ENCODE measurements at places on chromosomes 6 and 20.

DNA sequence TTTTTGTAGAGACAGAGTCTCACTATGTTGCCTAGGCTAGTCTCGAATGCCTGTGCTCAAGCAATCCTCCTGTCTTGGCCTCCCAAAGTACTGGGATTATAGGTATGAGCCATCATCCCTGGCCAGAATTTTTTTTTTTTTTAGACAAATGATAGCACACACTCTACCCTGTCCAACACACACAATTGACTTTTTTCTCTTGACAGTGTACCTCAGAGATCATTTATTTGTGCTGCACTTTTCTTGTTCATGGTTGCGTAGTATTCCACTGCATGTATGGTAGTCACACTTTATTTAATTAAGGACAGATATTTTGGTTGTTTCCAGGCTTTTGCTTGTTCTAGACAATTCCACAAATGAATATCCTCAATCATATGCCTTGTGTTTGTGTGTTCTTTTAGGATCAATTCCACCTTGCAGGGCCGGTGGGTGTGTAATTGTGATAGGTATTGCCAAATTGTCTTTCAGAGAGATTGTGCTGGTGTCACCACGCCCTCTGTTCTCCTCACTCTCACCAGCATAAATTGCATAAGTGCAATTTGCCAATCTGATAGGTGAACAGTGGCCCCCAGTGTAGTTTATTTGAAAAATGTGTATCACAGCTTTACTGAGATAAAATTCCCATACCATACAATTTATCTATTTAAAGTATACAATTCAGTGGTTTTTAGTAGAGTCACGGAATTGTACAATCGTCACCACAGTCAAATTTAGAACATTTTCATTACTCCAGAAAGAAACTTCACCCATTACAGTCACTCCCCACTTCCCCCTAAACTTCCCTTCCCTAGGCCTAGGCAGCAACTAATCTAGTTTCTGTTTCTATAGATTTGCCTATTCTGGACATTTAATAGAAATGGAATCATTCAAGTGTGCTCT lies 20.1 kb downstream of the SRC start:
- no peak for DNase-seq

DNA sequence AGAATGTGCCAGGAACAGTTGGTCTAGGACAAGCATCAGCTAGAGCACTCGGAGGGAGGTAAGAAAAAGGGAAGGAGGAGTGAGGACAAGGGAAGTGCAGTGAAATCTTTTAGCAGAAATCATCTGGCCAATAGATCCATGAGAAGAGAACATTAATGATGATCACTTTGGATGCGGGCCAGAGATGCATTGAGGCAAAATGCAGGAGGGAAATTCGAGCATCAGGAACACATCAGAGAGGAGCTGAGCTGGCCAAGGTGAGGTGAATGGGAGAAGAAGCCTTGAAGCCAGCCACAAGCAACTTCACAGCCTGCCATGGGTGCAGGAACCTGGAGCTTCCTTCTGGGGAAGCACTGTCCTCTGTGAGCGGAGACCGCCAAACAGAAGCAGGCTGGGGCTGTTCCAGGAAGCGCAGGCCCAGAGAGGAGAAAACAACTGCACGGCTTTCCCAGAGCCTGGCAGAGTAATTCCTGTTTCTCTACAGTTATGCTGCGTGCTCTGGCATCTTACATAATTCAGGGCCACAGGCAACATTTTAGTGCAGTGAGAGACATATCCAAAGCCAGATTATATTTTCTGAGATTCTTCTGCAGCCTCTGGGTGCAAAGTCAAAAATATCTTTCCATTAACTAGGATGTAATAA lies 143.8 kb downstream of the F13A1 start:
- no peak for DNase-seq

DNA sequence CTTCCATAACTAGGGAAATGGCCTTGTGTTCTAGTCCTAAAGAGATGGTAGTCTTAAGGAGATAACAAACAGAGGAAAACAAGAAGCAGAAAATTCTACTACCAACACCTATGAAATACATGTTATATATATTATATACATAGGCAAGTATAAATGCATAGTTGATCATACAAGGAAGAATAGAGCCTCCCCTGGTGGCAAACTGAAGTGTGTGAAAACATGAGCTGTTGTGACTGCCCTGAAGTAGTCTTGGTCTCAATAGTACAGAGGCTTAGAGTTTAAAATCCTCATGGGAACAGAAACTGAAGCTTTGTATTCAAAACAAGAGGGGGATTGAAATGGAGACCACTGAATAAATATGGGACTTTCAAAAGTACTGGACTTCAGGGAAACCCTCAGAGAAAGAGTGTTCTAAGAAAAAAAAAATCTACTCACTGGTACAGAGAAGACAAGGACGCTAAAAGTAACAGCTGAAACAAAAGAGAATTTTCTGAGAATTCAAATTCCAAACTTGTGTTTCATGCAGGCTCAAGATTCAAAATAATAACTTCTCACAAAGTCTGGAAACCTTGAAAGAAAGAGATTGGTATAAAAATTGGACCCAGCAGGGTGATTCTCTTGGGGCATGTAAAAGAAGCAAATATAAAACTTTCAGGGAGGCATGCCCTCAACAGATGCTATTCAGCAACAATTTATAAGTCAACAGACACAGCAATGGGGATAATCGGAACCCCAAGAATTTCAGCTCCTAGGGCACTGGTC lies 59.7 kb upstream of the SAMD3 start:
- peak; percentile 6 for DNase-seq

DNA sequence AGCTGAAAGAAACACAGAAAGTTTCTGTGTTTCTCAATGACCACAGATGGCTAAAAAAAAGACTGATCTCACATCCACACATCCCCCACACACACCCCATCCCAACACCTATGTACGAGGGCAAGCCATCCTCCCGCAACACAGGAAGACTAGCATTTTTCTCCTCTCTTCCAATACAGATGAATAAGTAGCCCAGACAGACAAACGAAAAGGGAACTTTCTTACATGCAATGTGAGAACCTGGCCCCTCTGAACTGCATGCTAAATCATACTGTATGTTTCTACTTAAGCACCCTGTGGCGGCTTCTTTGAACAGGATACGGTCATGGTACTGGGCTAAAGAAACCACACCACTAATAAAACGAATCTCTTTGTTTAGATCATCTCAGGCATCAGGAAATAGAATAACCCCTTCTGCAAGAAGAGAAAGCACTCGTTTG lies 116.2 kb downstream of the GMDS start:
- DNase-seq = no peak

- peak; percentile 98 for DNase-seq
Measured at GRCh38 chr6:57267586-57268293, 45.6 kb upstream of the RAB23 start.

DNA sequence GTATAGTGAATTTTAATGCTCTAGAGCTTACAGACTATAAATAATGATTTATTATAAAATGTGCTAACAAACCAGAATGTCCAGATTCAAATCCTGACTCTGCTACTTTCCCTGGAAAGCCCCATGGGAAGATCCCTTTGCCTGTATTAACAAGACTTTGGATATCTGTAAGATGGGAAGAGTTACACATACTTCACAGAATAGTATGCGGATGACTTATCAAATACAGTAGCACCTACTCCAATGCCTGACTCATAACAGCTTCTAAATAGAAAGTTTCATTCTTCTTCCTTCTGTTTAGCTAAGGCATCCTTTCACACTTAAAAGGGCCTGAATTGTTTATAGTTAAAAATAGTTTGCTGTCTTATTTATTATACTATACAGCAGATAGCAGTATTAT lies 166.3 kb downstream of the KCNQ5 start:
- no peak for DNase-seq

DNA sequence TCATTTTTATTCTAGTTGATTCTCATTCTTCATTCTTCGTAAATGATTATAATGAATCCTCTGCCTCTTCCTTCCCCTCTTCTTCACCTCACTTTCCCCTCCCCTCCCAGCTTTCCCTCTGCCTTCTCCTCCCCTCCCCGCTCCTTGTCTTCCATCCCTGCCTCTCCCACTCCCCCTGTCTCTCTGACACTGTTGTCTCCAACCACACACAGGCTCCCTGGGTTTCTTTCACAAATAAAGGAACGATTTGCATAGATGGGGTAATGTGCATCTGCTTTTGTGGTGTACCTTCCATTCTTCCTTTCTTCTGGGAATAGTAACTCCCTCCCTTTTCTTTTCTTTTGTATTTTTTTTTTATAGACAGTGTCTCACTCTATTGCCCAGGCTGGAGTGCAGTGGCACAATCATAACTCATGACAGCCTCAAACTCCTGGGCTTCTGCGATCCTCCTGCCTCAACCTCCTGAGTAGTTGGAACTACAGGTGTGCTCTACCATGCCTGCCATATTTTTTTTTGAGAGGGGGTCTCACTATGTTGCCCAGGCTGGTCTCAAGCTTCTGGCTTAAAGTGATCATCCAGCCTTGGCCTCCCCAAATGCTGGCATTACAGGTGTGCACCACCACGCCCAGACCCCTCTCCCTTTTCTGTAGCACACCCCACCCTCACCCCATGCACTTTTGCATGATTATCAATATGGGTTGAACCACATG lies 318.6 kb downstream of the PRKN start:
- no peak for DNase-seq

DNA sequence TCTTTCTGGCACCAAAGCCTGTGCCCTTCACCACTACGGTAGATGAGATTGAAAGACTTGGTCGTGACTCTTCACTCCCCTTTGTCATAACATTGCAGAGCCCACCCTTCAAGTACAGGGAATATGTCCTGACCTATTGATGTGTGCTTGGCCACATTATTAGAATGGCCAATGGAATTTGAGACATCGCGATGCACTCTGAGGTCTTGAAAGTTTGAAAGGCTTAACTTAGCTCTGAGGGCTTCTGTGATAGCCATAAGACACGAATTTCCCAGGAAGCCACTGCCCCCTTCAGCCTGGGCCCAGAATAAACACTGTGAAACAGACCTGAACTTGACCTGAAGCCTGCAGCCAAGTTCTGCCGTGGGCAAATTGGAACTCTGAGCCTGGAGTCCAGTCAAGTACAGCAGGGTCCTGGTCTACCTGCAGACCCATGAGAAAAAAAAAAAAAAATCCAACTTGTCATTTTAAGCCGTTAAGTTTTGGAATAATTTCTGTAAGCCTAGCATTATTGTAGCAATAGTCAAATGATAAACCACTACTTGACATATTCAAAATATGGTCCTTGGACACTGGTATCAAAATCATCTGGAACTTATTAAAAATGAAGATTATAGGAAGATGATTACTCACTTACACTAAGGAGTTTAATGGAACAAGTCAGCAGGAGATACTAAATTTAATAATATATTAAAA lies 36.9 kb upstream of the TRAF3IP2 start:
- peak; percentile 75 for DNase-seq

- DNase-seq = peak; percentile 84
Measured at GRCh38 chr6:137313928-137314855, 95.0 kb upstream of the IFNGR1 start.

- DNase-seq = no peak
Measured at GRCh38 chr6:40146902-40147301, 212.6 kb upstream of the MOCS1 start.

DNA sequence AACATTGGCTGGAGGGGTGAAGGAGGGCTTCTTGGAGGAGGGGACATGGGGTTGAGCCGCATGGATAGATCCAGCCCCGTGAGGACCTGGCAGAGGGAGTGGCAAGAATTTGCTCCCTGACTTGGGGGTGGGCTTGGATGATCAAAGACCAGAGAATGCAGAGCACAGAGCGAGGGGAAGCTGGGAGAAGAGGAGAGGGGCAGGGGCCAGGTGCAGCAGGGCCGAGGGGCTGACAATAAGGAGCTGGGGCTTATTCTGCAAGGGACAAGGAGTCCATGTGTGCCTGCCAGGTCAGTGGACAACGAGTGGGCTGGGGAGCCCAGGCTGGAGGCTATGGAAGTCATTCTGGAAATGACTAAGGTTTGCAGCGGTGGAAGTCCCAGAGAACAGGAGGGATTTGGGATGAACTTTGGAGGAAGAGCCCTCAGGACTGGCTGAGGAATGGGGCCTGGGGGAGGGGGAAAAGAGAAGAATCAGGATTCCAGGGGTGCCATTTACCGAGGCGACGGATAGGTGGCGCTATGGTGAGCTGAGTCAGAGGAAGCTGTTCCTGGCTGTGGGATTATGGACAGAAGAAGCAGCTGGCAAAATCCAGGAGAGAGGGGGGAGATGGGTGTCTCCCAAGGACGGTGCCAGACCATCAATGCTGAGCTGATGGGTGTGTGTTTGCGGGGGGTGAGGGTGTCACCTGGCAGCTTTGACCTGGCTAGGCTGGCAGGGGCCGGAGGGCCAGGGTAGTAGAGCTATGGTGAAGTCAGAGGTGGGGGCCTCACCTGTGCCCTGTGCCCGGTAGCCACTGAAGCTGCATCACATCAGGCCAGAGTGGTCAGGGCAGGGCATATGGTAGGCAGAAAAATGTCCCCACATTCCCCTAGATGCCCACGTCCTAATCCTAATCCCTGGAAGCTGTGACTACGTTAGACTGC lies 7.8 kb downstream of the KCNG1 start:
- DNase-seq = peak; percentile 48

DNA sequence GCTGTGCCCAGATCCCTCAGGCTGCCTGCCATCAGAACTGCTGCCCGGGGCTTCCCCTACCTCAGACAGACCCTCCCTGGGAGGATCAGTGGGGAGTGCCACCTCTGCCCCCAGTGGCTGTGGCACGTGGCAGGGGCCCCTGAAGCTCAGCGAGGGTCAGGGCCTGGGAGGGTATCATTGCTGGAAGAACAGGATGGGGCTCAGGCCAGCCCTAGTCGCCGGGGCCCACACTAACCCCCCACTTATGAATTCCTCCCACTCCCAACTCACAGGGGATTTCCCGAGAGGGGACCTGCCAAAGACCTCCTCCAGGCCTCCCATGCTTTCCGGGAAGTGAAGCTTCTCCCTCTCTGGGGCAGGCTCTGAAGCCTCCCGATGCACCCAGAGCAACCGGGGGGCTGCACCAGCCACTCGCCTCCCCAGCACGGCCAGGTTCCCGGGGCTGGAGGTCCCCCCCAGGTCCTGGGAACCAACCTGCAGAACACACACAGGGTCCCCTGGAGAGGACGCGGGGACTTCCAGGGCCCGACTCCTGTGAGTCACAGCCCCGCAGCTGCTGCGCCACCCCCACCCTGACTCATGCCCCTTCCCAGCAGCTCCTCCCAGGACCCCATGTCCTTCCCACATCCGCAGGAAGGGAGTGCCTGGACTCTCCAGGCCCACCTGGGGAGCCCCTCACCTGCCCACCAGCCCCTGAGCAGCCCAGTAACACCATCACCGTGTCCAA lies 2.5 kb downstream of the TNFRSF6B start:
- DNase-seq = peak; percentile 71

- peak; percentile 81 for DNase-seq
Measured at GRCh38 chr6:140572129-140572528, 1197.7 kb upstream of the CITED2 start.

DNA sequence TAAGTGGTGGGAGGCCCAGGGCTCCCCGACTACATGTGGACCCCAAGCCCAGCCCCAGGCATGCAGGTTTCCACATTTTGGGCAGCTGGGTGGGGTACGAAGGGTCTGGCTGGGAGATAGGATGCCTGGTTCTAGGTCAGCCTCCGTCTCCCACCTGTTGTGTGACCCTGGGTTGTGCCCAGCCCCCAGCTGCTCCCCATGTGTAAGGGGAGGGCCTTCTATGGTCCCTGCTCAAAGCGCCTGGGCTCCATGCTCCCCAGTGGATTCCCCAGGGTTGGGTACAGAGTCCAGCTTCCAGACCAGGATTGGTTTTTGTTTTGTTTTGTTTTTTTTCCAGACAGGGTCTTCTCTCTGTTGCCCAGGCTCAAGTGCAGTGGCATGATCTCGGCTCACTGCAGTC lies 1.1 kb upstream of the VWA7 start:
- DNase-seq = no peak

GRCh38 chr20:31829731-31830130 lies 10.6 kb downstream of the MYLK2 start:
- no peak for DNase-seq

- peak; percentile 22 for DNase-seq
Measured at GRCh38 chr6:157535340-157536222, 154.6 kb downstream of the ZDHHC14 start.

GRCh38 chr6:135075018-135075417 lies 20.4 kb upstream of the HBS1L start:
- no peak for DNase-seq

Data from fibroblast of the conjunctiva (primary cell).